Effector memory CD8-positive, alpha-beta T cell (primary cell): ENCODE measurements at places on chromosomes 12 and 14.

DNA sequence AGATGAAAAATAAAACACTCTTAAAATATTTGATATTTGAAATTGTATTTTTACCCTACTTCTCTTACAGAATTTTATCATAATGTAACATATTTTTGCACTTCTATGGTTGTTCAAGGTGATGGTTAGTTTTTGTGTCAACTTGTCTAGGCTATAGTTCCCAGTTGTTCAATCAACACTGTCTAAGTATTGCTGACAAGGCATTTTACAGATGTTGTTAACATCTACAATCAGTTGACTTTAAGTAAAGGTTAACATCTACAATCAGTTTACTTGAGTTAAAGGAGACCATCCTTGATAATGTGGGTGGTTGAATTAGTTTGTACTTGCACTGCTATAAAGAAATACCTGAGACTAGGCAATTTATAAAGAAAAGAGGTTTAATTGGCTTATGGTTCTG is 206.5 kb downstream of the AEBP2 start:
- no peak for DNase-seq

- no peak for DNase-seq
Observed at GRCh38 chr14:89279649-89280232, 137.3 kb downstream of the FOXN3 start.

GRCh38 chr14:87141801-87142200 is 851.2 kb downstream of the GALC start:
- DNase-seq = no peak

- no peak for DNase-seq
Observed at GRCh38 chr14:55780156-55780946, 200.3 kb downstream of the KTN1 start.

DNA sequence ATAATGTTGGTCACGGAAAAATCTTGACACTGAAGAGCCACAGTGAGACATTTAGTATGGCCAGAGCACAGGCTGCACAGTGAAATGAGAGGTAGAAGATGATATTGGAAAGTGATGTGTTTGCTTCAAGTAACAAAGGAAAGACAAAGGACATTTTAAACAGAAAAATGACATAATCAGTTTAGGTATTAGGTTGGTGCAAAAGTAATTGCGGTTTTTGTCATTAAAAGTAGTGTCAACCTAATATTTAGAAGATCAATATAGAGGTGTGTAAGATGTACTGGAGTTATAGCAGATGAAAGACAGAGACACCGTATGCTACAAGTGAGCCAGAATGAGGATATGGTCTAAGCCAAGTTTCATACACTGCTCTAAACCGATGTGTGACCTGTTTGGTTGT is 253.0 kb upstream of the PPFIA2 start:
- DNase-seq = no peak

- DNase-seq = no peak
Observed at GRCh38 chr12:94110258-94110657, 38.1 kb upstream of the PLXNC1 start.

- DNase-seq = no peak
Observed at GRCh38 chr14:43001731-43002130, 1395.1 kb downstream of the LRFN5 start.

DNA sequence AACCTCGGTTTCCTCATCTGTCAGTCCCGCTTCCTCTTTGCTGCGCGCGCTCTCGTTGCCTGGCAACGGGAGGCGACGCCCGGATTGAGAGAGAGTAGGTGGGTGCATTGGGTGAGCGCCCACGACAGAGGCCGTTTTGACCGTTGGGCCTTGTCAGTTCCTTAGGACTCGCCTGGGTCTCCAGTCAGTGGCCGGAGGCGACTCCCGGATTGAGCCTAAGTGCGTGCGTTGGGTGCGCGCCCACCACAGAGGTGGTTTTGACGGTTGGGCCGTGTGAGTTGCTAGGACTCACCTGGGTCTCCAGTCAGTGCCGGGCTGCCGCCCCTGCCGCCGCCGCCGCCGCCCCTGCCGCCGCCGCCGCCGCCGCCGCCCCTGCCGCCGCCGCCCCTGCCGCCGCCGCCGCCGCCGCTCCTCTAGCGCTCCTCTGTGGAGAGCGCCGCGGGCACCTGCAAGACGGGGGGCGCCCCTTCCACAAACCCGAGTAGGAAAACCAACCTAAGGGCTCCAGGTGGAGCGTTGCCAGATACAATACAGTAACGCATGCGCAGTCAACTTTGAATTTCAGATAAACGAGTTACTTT is 37.2 kb downstream of the APOBEC1 start:
- DNase-seq = no peak

DNA sequence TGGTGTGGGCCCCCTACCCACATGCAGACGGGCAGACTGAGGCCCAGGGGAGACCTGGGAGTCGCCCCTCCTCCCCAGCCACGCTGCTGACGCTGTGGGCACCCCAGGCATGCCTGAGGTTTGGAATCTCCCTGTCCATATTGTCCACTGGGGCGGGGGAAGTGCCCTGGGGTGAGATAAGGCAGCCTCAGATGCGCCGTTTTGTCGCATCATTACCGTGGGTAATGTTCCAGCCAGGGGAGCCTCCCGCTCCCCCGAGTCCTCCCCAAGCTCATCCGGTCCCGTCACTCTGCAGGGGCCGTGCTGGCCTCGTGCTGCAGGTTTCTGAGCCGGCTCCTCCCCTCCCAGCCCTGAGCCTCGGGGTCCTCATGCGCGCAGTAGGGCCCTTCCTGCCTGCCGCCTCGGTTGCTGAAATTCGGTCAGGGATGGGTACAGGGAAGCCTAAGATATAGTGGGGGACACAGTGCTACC is 11.4 kb downstream of the INF2 start:
- no peak for DNase-seq

DNA sequence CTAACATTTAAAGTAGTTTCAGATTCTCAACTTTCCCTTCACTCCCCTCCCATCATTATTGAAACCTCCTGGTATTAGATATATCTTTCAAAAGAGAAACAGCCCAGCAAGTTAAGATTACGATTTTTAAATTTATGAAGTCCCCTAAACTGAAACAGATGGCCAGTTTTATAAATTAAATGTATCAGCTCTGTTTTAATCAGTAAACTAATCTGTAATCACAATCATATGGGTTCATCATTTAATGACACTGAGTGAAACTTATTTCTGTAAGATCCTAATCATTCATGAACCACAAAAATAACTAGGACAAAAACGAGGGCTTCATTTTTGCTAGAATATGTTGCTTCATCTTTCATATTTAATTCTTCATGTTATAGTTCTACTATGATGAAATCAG is 137.8 kb downstream of the EPS8 start:
- no peak for DNase-seq
